ENCODE measurements at places on chromosomes 3 and 15.
A peak's percentile ranks its signal among the peaks of the same experiment; 100 is the strongest.

DNA sequence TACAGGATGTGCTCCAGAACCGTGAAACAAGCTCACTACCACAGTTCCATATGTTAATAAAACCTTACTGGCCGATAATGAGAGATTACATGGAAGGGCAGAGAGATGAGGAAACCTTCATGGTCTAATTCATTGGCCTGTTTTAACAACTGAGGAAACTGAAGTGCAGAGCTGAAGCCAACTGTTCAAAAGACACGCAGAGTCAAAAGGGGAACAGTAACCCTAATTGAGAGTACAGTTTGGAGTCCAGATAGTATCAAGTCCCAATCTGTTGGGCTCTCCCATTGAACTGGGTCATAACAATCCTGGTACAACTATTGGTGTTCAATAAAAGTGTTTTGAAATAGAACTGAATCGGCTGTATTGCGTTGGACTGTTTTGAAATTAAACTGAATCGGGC, 69.6 kb downstream of the SLC12A8 start:
- no peak for DNase-seq

GRCh38 chr3:59088761-59089160, 38.9 kb upstream of the CFAP20DC start:
- no peak for DNase-seq

- no peak for DNase-seq
Observed at GRCh38 chr3:14605067-14605466, 46.5 kb upstream of the CCDC174 start.

- DNase-seq, result no peak
Observed at GRCh38 chr3:70999730-71000129, 583.8 kb downstream of the FOXP1 start.

- DNase-seq, result no peak
Observed at GRCh38 chr3:47298439-47298838, 15.7 kb downstream of the KLHL18 start.

DNA sequence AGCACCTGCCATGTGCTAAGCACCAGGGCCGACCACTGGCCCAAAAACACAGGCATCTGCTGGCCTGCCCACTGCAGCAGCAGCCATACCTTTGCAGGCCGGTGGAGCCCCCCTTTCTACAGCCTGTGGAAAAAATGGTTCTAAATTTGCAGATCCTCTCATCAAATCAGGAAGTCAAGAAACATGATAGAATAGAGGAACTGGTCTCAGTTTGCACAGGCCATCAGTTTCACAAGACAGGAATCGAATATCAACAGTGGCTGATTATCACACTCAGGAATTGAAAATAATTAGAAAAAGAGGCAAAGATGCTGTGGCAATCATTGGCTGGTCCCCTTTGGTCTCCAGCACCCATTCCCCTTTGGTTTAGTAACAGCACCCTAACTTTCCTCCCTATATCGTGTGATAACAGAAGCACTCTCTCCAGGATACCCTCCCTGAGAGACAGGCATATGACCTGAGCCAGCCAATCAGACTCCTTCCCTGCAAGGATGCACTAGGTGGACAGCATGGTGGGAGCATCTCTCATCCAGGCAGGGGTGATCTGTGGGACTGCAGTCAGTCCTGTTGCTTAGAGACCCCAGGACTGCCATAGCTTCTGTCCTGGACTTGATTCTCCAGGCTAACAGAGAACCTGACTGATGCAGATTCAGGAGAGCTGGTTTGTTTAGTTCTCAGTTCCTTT, 3.5 kb upstream of the PAK6 start:
- no peak for DNase-seq

- no peak for DNase-seq
Observed at GRCh38 chr3:71135373-71136088, 448.0 kb downstream of the FOXP1 start.

DNA sequence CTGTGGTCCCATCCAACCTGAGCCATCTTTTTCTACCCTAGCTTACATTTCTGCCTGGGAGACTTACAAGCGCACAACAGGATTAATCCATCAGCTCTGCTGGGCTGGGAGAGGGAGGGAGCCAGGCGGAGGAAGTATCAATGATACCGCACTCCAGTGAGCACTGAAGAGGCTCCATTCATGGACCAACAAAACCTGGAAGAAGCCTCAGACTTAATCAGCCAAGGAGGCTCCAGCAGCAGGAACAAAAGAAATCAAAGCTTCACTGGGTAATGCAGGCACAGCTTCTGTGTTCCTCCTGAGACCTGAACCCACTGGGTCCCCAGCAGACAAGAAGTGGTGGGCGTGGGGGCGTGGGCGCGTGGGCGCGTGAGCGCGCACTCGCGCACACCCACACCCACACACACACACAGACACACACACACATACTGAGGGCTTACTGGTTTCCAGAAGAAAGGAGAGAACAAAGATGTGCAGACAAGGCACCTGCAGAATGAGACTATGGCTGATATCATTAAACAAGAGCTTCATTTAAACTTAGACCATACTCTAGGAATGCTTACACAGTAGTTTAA, 87.0 kb upstream of the BOC start:
- no peak for DNase-seq

DNA sequence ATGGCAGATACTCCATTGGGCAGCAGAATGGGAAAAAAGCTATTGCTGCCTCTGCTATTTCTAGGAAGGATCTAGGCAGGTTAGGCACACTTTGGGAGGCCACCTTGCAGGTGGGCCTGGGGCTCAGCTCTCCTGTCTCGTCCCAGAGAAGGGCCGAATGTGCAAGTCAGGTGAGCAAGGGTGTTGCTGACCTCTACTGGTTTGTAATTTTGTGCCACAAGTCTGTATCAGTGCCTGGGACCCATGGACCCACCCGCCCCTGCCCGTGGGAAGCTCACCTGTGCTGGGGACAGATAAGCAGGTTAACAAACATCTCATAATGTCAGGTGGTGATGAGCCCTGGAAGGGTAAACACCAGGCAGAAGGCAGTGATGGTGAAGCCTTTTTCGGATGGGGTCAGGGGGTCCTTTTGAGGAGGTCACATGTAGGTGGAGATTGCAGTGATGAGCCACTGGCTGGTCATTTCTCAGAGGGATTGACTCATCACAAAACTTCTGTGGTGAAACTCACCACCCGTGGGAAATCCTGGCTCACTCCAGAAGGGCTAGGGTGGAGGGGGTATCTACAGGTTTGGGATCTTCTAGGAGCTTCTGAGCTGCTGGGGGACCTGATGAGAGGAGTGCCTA, 161.3 kb downstream of the KLF13 start:
- DNase-seq, result no peak

GRCh38 chr3:148079370-148079769, 618.3 kb upstream of the AGTR1 start:
- no peak for DNase-seq

- no peak for DNase-seq
Observed at GRCh38 chr3:25687742-25688141, 23.0 kb upstream of the TOP2B start.

DNA sequence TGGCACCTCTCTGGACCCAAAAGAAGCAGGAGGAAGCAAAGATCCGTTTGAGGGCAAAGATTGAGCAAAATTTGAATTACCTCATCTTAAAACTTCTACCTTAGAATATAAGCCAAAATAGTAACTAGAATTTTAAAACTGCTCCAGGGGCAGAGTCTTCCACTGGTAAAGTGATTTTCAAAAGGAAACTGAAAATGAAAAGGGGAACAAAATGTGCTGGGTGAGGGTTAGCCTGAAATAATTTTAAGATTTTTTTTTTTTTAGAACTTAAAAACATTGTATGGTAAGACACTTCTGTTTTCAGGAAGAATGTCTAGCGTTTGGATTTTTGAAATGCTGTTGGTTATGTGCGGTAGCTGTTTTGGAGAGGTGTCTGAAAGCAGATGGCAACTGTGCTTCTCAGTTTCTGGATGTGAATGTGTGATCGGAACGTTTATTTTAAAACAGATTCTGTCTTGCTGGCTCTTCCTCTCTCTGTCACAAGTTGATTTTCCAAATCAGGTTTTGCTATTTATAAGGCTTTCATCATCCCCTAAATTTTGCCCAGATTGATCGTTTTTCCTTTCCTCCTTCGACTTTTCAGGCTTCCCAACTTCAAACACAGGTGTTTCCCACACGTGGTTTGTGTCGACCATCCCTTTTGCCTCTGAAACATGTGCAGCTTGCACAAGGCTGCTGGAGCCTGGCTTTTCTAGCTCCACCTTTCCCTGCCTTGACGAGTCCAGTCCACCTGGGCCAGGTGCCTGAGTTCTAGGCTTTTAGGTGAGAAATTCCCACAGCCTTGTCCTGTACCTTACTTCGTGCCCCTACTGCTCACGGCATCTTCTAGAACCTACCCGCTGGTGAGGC, 3.3 kb downstream of the LRRK1 start:
- DNase-seq, result no peak

GRCh38 chr3:123336001-123336400, 112.9 kb downstream of the ADCY5 start:
- no peak for DNase-seq

DNA sequence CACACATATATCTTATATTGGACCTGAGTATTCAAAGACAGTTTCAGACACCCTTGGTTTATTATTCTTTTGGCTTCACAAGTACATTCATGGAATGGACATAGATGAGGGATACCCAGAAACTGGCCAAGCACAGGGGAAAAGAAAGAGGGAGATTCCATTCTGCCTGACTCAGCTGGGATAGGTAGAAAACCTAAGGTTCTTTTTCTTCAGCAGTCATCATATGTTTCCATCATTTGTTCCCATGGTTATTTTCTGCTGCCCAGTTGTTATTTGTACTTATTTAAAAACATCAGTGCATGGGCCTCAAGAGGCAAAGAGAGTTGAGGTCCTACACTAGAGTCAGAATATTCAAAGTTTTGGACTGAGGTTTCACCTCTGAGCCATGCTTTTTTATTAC, 91.8 kb downstream of the FILIP1L start:
- DNase-seq, result no peak

- DNase-seq, result no peak
Observed at GRCh38 chr15:70748281-70748747, 15.0 kb downstream of the UACA start.

GRCh38 chr3:71987089-71987735, 202.3 kb upstream of the PROK2 start:
- DNase-seq, result no peak

- DNase-seq, result peak; percentile 10
Observed at GRCh38 chr15:90316139-90316538, 35.9 kb upstream of the ZNF774 start.

- no peak for DNase-seq
Observed at GRCh38 chr15:84151205-84151931, 84.2 kb upstream of the GOLGA6L4 start.

DNA sequence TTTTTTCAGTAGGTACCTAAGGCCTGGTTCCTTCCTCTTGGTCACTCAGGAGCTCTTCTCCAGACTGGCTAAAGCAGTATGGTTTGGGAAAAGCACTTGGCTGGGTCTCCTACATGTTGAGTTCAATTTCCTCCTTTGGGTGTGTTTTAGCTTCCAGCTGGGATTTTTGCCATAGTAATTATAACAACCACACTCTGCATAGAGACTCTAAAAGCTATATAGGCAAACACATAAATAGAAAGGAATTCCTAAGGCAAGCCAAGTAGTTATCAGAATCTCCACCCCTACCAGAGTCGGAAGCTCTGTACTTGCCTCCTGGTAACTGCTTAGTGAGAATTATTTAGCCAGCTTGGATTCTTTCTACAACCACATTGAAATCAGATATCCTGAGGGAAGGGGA, 48.6 kb downstream of the FOXL2 start:
- DNase-seq, result no peak

GRCh38 chr3:175749981-175750380, 890.8 kb downstream of the NAALADL2 start:
- no peak for DNase-seq

DNA sequence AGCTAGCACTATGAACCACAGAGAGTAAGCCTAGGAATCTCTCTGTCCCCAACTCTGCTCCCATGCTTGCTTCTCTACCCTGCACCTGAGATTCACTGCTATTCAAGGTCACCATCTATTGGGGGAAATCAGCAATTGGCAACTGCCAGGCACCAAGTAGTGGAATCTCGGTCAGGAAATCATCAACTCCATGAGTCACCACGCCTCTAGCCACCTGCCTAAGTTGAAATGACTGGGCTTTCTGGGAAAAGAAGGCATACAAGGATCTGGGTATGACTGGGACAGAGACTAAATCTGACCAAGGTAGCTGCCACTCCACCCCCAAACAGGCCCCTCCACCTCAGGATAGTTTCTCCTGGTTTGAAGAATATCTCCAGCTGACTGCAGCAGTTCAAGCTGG, 464.1 kb upstream of the CBLB start:
- no peak for DNase-seq

DNA sequence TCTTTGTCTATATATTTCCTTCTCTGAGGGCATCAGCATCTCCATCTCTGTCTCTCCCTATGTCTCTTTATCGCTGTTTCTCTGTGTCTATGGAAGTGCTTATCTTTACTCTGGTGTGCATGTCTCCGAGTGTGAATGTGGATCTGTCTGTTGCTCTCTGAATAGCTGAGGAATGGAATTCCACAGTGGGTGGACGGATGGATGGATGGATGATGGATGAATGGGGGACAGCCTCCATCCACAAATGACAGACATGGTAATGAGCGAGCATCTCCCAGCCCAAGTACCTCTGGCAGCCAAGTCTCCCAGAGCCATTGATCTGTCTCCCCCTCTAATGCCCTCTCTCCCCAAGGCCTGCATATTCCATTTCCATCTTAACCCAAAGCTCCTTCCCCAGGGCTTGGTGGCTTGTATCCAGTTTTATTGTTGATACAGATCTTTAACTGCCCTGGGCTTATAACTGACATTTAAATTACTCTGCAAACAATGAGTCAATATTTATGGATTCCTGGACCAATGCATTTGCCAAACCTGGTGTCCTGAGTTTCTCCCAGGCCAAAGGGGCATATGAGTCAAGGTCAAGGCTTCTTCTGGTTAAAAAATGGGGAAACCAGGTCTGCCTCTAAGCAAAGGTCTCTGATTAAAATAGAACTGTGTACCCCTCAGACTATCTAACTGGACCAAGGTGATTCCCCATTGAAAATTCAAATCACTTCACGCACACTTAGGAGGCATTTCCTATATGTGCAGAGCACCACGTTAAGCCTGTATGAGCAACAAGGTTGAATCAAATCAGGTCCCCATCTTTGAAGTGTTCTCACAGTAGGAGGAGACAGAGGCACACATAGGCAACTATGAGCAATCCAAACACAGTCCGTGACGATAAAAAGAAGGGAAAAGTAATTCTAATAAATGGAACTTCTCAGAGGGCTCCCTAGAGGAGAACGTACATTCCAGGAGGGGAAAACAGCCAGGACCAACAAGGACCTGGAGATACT, 109.9 kb downstream of the TLE3 start:
- DNase-seq, result no peak

- no peak for DNase-seq
Observed at GRCh38 chr3:46116996-46117395, 89.7 kb upstream of the XCR1 start.

DNA sequence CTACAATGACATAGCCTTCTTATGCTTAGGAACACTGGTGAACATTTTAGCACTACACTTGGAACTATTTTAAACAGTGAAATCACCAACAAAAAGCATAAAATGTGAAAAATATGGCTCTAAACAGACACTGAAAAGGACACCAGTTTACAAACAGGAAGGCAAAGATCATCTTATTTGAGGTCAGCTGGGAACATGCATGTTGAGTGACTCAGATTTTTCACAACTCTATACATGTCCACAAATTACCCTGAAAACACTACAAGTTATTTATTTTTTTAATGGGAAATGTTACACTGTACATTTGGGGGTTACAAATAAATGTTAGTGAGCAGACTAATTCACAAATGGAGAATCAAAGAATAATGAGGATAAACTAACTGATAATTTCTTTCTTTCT, 12.5 kb upstream of the GK5 start:
- DNase-seq, result no peak

All from H1 (cell line).